ENCODE measurements at places on chromosomes 5 and 9. TPM values are rescaled to one million over a fixed set of nuclear protein-coding genes. Genes with fewer than 3 reads are reported as not detected.

The ANKRD20A1 gene
- total RNA-seq: 1.7 TPM

The CCL27 gene
- total RNA-seq: not detected

The CDK5RAP2 gene
- total RNA-seq: 68.1 TPM

The ZDHHC11B gene
- 9.3 TPM for total RNA-seq

The PHF24 gene
- total RNA-seq: not detected

The IL5 gene
- total RNA-seq: not detected

The PSAT1 gene
- total RNA-seq: 1.6 TPM

GRCh38 chr5:158881091-158881880, 218.4 kb downstream of the EBF1 start:
- DNase-seq: no peak

DNA sequence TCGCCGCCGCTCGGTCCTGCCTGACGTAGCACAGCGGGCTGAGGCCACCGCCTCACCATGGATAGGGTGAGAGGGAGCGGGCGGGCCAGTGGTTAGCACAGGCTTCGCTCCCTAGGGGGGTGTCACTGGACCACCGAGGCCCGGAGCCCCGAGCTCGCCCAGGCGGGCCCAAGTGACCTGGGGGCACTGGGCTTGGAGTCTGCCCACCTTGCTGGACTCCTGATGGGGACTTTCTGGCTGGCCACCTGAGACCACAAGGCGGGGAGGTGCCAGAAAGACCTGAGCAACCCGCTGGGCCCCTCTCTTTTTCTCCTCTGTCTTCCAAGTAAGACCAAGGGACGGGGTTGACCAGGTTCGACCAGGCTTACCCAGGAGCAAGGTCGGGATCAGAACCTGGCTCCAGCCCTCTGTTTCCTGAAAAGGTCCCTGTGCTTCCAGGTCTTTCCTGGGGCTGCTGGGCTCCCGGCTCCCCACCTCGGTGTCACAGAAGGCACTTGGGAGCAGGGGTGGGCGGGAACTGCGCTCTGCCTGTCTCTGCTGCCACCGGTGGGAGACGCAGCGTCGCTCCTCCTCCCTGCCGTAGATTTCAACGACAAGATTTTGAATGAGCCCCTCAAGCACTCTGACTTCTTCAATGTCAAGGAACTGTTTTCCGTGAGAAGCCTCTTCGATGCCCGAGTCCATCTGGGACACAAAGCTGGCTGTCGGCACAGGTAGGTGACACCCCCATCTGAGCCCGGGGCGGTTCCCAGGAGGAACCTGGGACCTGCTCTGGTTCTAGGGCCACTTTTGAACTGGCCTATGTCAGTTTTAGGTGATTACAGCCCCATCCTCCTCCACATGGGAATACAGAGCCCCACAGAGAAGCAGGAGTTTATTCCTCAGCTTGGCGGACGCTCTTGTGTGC, 1.0 kb downstream of the MRPS2 start:
- DNase-seq: no peak

GRCh38 chr5:62306323-62306895, 403 bp downstream of the KIF2A start:
- DNase-seq: no peak

GRCh38 chr9:136881691-136882108, 4.6 kb upstream of the TRAF2 start:
- no peak for DNase-seq

- DNase-seq: no peak
Measured at GRCh38 chr5:6634788-6635430, 1.7 kb downstream of the SRD5A1 start.

GRCh38 chr5:14397717-14398116, 183.9 kb upstream of the OTULINL start:
- DNase-seq: no peak

- DNase-seq: no peak
Measured at GRCh38 chr5:177546258-177546741, 8.1 kb downstream of the FAM193B start.

GRCh38 chr5:78760770-78761169, 112.2 kb upstream of the LHFPL2 start:
- no peak for DNase-seq

- DNase-seq: no peak
Measured at GRCh38 chr9:684054-684890, 157.2 kb upstream of the DMRT1 start.

DNA sequence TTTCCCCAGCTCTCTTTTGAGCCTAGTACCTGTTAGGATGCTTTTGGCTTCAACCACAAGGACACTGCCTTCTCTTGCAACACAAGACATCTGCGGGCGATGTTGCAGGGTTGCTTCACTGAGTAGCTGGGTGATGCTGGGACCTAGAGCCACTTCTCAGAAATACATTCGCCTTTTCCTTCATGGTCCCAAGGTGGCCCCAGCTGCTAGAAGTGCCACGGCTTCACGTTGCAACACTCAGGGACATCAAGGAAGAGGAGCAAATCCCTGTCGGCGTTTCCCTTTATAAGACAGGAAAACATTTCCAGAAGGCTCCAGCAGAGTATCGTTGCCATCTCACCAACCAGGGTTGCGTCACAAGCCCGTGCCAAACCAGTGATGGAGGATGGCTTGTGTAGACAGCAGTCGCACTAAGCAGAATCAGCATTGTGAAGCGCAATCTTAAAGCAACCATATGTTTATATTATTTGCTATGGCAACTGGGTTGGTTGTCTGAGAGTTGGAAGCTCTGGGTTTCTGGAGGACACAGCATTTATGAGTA, 62.7 kb downstream of the ANKRD33B start:
- no peak for DNase-seq

DNA sequence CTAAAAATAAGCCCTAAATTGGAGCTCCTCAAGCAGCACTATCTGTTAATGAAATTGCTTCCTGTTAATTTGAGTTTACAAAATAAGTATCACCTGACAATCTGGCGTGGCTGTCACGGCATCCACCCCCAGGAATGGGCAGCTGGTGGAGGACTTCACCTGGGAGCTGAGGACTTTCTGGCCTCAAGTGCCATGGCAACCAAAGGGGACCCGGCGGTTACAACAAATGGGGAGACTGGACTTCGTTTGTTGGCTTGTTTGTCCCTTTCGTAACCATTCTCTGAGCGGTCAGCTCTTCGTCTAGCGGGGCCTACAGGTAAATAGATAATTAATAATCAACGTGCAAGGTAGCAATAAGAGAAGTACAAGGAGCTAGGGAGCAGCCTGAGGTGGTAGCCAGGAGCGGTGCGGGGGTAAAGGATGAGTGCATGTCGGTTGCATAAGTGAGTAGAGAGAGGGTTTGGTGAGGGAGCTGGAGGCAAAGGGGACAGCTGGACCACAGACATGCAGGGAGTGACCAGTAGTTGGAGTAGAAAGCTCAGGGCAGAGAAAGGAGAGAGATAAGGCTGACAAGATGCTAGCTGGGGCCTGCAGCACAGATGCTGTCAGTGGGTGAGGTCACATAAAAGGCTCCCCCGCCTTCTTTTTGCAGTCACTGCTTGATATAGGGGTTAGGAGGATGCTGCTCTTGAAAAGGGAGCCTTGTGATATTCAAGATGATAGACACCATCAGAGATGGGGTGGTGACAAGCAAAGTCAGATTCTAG, 62.5 kb downstream of the HSPA4 start:
- DNase-seq: no peak

DNA sequence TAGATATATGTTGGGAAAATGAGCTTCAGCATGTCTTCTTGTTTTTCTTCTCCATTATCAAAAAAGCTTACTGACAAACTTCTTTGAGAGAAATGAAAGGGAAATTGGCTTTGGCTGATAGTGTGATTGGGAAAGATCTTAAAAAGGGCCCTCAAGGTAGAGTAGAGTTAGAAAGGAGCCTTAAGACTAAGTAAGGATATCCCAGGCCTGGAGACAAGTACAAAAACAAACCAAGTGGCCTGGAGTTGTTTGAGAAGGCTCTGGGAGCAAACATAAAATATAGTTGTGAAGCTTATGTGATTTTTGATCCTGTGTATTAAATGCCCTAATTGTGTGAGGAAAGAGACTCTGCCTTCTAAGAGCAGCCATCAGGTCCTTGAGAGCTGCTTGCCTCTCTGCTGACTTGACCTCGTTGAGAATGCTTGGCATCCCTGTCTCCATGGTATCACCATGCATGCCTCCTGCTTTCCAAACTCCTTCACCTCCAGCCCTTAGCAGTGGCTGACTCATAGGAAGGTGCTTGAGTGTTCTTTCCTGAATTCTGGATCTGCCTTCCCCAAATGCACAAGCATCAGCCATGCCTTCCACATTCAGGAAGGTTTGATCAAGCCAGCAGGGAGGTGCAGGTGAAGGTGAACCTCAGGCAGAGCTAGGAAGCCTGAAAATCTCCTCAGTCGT, 78.9 kb downstream of the SMARCA2 start:
- DNase-seq: no peak

DNA sequence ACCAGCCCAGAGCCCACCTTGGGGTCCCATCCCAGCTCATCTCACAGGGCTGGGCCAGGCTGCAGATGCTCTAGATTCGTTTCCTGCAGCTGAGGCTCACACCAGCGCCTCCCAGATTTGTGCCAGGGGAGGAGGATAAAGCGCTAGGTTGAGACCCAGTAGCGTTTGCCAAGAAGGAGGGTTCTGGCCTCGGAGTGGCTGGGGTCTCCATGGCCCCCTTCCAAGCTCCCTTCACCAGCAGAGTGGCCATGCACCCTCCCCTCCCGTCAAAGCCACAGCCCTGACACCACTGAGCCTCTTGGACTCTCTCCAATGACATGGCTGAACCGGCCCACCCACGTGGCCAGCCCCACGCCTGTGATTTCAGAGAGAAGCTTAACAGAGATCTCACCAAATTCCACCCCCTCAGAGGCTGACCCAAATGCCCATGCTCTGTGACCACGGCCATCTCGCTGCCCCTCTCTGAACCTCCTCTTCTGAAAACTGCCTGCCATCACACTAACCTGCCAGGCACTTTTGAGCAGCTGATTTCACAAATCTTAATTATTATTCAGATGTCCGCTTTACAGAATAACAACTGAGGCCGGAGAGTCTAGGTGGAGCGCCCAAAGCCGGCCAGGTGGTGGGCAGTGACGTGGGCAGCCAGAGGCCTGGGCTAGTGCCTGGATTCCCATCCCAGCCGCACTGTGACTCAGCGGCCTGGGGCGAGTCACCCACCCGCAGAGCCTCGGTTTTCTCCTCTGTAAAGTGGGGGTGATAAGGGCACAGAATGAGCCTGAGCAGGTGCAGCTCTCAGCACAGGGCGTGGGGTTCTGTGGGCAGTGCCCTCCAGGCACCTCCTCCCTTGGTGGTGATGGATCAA, 155.7 kb downstream of the C9orf50 start:
- DNase-seq: no peak

- no peak for DNase-seq
Measured at GRCh38 chr5:164000241-164000640, 494.8 kb downstream of the MAT2B start.

DNA sequence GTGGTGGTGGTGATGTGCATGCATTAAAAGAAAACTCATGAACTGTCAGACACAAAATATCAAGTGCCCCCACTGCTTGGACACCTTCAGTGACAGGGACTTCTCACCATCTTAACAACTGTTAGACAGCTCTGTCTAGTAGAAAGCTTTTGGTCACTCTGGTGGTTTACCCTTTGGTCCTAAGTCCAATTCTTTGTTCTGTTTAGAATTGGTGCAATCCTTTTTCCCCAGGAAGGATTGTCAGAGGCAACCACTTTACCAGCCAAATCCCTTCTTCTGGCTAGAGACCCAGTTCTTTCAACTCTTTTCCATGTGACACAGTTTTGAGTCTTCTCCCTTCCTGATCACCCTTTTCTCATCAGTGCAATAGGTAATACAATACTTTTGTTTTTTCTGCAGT, 140.2 kb downstream of the SEC61B start:
- DNase-seq: no peak

DNA sequence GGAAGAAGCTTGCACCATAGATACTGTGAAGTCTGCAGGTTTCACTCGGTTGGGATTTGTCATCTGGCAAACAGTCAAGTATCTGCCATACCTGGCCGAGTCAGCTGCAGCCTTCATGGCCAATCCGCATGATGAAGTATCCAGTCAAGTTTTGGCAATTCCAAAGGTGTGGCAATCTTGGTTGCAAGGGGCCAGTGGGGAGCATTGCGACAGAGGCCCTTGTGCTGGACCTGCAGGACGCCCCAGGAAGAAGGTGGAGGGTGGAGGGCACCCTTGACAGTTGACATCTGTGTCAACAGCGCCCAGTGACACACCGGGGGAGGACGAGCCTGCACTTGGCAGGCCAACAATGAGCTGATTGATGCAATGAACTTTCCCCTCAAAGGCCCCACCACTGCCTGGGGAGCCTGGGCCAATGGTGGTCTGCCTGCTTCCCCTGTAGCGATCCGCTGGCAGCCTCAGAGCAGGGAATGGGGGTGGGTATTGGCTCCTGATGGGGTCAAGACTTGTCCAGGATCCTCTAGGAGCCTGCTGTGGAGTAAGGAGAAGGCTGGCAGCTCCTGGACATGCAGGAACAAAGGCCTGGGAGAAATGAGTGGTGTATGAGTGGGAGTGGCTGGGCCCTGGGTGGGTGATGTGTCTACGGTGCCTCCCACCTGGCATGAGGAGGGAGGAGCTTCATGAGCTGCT, 122.8 kb upstream of the PITX1 start:
- DNase-seq: no peak

Data from T-helper 17 cell (primary cell).